ENCODE measurements at places on chromosomes 11 and 22.
A peak's percentile ranks its signal among the peaks of the same experiment; 100 is the strongest.

DNA sequence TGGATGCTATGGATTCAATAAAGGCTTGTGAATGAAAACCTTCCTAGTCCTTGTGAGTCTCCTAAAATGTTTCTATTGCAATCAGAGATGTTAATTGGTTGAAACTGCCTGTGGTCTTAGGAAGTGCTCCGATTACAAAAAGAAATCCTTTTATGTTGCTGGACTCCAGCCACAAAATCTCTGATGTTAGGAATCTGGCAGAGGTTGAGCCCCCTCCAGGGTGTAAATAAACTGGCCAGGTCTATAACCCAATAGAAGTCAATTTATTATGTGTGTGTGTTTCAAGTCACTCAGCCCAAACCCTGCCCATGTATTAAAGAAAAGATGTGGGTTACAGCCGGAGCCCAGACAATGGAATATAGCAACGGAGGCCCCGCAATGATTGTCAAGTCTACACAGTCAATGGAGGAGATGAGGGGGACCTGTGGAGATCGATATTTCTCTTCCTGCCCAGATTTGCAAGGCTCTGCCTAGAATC lies 218.1 kb upstream of the SORL1-AS1 start:
- DNase-seq = no peak

GRCh38 chr11:63548178-63548577 lies 11.6 kb downstream of the PLAAT4 start:
- DNase-seq = no peak

GRCh38 chr11:128848815-128849455 lies 18.2 kb downstream of the KCNJ1 start:
- peak; percentile 68 for DNase-seq

GRCh38 chr22:41838842-41839618 lies 6.1 kb downstream of the SREBF2 start:
- DNase-seq = no peak

- no peak for DNase-seq
Observed at GRCh38 chr11:16669799-16670415, 68.5 kb upstream of the C11orf58 start.

DNA sequence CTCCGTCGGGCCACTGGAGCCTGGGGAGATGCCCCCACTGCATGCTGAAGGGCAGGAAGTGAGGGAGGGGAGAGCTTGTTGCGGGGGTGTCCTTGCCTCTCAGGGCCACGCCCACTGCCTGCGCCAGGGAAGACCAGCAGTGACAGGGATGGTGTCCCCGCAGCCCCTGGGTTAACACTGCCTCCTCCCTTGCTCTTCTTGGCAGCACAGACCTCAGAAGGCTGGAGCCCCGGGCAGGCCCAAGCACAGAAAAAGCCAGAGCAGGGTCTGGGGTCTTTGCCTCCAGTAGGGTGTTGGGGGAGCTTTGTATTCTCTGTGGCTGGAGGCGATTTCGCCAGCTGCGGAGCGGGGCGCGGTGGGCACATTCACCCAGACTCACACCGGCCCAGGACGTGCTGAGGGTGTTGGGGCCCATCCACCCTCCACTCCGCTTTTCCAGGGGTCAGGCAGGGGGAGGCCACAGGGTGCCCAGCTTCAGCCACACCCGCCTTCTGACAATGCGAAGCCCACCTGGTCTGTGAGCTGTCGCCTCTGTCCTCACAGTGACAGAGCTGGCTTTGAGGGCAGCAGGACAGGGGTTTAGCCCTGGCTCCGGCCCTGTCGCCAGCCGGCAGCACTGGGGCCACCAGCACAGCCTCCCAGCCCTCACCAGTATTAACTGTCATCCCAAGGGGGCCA lies 83.7 kb downstream of the CDKN1C start:
- DNase-seq = no peak

- no peak for DNase-seq
Observed at GRCh38 chr11:130599073-130599654, 150.7 kb downstream of the ADAMTS15 start.

DNA sequence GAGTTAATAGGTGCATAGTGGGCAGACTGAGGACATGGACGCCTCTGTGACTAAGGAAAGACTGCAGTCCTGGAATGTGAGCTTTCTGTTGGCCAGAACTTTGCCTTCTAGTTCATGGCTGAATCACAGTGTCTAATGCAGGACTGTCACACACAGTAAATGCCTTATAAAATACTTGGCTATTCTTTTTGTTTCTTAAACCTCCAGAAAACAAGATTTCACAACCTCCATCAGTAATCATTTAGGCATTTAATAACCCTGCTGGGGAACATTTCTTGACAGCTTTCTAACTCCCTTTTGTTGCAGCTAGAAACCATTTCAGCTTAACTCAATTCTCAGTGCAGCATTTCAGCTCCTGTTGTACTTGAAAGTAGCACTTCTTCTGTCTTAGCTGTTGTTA lies 335.8 kb upstream of the DDI1 start:
- DNase-seq = no peak

GRCh38 chr22:49326558-49326957 lies 501.1 kb downstream of the BRD1 start:
- DNase-seq = no peak

GRCh38 chr11:13286279-13286821 lies 8.8 kb downstream of the BMAL1 start:
- DNase-seq = no peak

GRCh38 chr11:101407324-101407723 lies 176.5 kb downstream of the TRPC6 start:
- DNase-seq = no peak

DNA sequence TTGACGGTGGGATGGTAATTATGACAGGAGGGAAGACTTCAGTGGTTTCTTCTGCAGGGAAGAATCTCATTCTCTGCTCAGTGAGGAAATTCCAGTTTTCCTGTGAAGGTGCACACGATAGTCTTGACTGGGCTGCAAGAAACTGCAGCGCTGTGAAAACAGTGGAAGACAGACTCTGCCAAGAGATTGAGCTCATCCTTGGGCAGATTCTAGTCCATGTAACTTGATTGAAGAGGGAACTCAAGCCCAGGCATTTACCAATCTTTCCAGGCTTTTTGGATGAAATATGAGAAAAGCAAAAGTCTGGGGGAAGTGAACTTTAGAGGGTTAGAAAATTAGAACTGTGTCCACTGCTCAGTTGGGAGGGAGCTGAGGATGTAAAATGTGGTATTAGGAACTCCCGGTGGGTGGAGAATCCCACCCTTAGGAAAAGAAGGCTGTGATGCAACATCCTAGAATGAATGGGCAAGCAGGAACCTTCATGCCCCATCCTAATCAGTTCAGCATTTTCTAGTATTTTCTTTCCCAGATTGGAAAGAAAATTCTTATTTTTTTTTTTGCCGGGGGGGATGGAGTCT lies 212.6 kb downstream of the DBX1 start:
- DNase-seq = no peak

- no peak for DNase-seq
Observed at GRCh38 chr22:48227341-48228018, 1465.0 kb downstream of the TBC1D22A start.

- no peak for DNase-seq
Observed at GRCh38 chr11:11416502-11416901, 63.5 kb upstream of the CSNK2A3 start.

DNA sequence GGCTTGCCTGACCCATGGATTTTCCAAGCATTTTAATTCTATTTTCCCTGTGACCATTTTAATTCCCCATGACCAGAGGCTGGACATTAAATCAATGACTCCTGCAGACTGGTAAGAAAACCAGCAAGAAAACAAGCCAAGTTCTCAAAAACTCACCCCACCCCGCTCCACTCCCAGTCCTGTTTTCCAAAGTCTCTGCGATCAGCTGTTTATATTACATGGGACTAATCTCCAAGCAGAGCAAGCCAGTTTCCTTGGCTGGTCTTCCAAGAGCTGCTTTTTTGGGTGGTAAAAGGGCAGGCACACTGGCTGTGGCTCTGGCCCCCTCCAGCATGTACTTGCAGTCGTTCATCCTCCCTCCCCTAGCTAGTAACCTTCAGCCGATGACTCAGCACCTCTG lies 97.9 kb downstream of the RRAS2 start:
- DNase-seq = no peak

DNA sequence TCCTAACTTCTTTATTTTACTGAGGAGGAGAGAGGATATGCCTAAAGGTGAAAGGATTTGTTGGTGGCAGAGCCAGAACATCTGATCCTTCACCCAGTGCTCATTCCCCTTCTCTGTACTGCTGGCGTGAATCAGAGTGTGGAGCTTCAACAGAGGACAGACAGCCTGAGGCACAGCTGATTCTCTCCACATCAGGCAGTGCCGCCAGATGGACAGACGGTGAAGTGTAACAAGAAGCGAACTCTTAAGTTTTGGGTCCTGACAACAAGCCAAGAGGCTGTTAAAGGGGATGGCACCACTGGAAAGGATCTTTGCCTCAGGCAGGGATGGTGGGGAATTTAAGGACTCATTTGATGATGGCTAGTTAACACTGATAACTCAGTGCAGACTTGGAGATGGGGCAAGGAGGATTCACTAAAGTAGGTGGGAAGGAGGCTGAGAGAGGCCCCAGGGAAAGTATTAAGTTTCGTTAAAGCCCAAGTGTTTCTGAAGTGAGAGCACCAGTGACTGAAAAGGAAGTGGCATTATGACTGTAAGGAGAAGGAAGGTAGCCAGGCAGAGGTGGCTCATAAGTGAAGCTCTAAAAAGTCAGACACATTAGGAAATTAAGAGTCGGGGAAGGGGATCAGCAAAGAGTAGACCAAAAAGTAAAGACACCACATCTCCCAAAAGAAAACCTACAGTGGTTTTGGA lies 81.3 kb downstream of the CLPB start:
- no peak for DNase-seq

GRCh38 chr11:131687291-131688047 lies 317.1 kb downstream of the NTM start:
- DNase-seq = no peak

DNA sequence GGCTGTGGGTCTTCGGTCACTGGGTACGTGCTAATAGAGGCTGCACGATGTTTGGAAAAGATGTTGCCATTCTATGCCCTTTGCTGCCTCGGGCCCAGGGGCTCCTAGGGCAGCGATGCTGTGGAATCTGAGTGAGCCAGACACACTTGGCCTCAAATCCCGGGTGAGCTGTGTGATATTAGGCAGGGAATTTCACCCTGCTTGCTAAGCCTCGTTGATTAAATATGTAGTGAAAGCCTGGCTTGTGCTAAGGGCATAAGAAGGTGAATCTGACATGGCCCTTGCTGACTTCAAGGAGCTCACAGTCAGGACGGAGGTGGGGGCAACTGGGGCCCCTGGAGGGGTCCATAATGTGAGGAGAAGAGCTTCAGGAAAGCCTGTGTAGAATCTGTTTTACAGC lies 5.4 kb upstream of the HMOX1 start:
- DNase-seq = no peak

DNA sequence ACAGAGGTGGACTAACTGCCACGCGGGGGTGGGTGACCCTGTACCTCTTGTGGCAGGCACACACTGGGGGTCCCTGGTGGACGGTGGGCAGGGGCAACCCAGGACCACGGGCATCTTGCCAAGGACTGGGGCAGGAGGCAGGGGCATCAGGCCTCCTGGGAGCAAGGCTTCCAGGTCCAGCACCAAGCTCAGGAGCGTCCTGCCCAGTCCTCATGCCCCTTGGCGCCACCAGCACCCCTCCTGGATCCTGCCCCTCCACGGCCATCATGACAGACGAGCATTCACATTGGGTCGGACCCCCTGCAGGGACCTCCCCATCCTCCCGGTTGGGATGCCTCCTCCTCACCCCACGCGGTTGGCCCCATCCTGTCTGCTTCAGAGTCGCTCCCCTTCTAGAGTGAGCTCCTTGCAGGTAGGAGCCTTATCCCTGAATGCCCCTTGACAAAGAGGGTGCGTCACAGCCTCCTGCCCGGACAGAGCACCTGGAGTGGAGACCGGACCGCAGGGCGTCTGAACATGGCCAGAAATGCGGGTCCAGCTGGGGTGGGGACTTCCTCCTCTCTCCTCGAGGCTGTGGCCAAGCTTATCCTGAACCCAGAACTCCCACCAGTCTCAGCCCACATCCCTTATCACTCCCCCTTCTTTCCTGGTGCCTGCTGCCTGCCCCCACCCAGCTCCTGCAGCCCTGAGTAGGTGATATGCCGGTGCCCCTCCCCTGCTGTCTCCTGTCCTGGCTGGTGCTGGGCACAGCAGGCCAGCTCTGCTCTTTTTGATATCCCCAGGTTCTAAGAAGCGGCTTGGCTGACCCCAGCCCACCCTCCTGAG lies 40.3 kb downstream of the IGF2 start:
- DNase-seq = no peak

DNA sequence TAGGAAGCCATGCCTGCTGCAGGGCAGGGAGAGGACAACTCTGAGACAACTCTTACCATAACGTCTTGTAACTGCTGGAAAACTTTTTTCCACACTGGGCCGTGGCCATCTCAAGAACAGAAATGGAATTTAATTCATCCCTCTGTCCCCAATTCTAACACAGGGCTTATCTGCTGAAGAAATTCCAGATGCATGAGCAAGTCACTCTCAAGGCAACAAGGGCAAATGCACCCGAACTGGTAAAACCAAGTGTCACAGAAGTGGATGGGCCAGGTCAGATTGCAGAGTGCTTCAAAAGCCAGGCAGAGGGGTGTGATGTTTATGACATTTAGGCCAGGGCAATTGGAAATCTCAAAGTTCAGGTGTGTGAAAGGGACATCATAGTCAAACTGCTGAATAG lies 7.4 kb downstream of the SMPD1 start:
- DNase-seq = no peak

- no peak for DNase-seq
Observed at GRCh38 chr11:79667380-79667779, 226.6 kb upstream of the TENM4 start.

DNA sequence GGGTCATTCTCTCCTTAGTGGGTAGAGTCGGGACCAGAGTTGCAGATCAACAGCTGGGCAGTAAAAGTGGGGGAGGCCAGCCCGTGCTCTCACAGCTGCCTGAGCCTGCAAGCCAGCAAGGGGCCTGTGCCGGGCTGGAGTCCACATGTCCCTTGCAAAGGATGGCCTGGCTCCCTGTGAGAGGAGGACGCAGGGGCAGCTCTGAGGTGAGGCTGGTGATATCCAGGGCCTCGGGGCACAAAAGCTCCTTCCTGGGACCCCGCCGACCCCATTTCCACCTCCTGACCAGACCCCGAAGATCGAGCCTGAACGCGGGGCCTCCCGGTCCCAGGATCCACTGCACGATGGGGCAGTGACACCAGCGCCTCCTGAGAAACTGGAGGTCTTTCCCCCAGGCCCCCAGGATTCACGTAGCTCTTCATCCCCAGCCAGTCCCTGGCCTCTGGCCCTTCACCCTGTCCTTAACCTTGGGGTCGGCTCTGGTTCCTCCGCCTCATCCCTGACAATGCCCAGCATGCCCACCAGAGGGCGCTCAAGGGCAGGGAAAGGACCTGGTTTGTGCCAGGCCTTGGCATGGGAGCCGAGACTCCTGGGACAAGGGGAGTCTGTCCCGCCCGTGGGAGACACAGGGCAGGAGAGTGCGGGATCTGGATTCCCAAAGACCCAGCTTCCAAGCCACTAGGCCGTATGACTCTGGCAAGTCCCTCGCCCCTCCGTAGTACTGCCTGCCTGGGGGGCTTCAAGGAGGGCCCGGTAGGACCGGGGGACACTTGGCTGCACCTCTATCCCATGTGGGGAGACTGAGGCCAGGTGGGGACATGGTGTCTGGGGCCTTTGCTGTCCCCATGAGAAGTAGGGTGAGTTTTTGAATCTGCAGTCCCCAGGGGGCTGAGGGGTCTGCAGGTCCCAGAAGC lies 17.8 kb upstream of the WNT7B start:
- peak; percentile 83 for DNase-seq

- DNase-seq = no peak
Observed at GRCh38 chr11:20362481-20362880, 1.0 kb upstream of the HTATIP2 start.

Data from activated CD4-positive, alpha-beta T cell treated with anti-CD3 and anti-CD28 coated beads, Interleukin-2, amount 50 U/mL, for 1 hour (primary cell).